Caco-2 (cell line): ENCODE measurements at places on chromosomes 11 and 22.

GRCh38 chr11:22461626-22462025 is 123.4 kb downstream of the SLC17A6 start:
- no peak for DNase-seq

- no peak for DNase-seq
These were observed 1.4 kb downstream of the TAF10 start for GRCh38 chr11:6610591-6610990.

DNA sequence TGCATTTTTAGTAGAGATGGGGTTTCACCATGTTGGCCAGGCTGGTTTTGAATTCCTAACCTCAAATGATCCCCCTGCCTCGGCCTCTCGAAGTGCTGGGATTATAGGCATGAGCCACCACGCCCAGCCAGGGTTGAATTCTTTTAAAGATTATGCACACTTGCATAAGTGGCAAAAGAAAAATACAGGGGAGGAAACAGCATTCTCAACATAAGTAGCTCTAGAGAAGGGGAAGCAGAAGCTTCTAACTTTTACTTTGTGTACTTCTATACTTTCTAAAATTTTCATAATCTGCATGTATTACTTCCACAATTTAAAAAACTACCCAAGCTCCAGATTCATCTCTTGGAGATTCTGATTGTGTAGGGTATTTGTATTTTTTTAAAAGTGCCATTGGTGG is 108.0 kb downstream of the SLC1A2 start:
- DNase-seq = no peak

DNA sequence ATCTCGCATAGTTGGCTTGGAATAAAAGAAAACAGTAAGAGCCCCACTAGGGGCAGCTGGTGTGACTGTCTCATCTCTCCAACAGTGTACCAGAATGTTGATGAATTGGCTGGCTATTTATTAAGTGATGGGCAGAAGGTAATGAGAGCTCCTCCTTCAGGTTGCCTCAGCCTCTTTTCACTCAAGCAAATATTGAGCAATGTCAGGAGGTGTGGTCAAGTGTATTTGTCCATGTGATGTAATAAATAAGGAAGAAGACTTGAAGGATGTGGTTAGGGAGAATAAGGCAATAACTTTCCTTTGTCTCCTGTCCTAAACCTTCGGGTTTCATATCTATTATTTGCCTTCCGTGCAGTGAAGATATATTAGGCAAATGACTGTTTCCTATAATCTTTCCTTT is at the start of gene TCN1:
Gene TCN1, minus strand, starts transcription at position 91 of the 400 bp plus-strand sequence. Its CDS starts 17 bp downstream, at position 74.
- peak; percentile 19 for DNase-seq

- DNase-seq = no peak
These were observed 120.6 kb upstream of the ASPHD2 start for GRCh38 chr22:26308467-26308866.

DNA sequence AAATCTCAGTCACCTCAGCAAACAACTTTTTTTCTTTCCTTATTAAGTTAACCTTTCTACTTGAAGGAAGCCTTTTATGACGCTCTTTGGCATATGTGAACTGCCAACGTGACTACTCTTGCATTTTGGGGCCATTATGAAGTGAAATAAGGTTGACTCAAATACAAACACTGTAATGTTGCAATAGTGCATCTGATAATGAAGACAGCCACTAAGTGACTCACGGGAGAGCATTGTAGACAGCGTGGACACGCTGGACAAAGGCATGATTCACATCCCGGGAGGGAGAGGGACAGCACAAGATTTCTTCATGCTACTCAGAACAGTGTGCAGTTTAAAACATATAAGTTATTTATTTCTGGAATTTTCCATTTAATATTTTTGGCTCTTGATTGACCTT is 560.8 kb downstream of the ETS1 start:
- no peak for DNase-seq

DNA sequence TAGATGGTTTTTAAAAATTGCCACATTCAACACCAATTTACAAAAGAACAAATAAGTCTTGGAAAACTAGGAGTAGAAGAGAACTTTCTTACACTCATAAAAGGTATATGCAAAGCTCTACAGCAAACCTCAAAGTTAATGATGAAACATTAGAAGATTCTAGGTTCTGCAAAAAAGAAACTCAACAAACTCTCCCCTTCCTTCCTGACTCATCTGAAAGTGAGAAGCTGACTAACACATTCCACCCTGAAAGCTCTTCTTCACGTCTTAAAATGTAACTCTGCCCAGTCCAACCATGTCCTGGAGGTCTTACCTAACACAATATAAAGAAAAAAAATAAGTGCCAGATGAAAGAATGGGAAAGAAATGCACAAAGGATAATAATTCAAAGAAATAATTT is 218.9 kb upstream of the ISX start:
- no peak for DNase-seq

GRCh38 chr22:19360862-19361261 is 69.3 kb upstream of the CLTCL1 start:
- no peak for DNase-seq

DNA sequence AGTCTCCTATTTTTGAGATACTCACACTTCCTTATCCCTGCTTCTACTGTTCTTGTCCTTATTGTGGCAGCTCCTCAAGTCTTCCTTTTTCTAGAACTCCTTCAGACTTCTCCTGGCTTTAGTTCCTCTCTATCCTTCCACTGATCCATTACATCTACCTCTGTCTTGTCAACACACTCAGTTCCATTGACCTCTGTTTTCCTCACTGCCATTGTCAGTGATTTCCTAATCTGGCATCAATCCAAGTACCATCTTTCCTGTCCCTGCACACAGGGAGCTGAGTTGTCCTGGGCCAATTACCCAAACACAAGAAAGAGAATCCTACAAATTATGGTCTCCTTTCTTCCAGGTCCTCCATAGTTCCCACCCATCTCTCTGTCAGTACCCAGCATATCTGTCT is 27.9 kb upstream of the RIC3 start:
- DNase-seq = no peak

GRCh38 chr22:44703255-44703870 is 1.4 kb downstream of the PRR5 start:
- DNase-seq = no peak

DNA sequence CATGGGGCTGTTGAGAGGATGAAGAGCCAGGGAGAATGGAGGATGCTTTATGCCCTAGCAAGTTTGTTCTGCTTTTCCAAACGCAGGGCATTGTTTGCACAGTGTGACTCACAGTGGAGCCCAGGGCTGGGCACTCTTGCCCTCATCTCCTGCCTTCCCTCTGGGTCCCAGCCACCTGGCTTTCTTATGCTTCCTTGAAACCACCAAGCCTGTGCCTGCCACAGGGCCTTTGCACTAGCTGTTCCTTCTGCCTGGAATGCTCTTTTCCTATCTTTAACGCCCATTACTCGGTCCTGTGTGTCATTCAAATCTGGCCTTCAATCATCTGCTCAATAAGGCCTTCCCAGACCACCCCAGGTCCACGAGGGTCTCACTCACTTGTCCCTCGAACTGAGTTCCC is 46.9 kb upstream of the RFPL3 start:
- DNase-seq = no peak

GRCh38 chr11:12868315-12869073 is 140.6 kb upstream of the RASSF10 start:
- no peak for DNase-seq

GRCh38 chr11:35126879-35127581 is 11.9 kb upstream of the CD44 start:
- DNase-seq = no peak

- peak; percentile 26 for DNase-seq
These were observed 682 bp downstream of the ATM start for GRCh38 chr11:108223348-108224149.

- DNase-seq = no peak
These were observed 15.9 kb downstream of the PDGFD start for GRCh38 chr11:104148074-104148473.

DNA sequence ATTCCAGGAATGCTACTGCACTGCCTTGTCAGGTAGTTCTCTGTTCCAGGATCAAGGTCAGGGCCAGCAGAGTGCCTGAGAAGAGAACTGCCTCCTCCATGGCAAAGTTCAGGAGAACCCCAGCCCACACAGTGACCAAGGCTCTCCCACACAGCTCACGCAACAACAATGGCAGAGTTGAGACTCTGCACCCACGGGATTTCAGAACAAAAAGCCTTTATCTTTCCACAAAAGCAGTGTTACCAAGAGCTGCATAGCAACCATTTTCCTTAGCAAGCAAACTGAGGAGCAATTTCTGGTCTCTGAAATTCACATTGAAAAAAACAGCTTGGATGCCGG is 11.1 kb downstream of the PLAAT3 start:
- no peak for DNase-seq

GRCh38 chr11:64152841-64153691 is 12.8 kb downstream of the MACROD1 start:
- peak; percentile 82 for DNase-seq

DNA sequence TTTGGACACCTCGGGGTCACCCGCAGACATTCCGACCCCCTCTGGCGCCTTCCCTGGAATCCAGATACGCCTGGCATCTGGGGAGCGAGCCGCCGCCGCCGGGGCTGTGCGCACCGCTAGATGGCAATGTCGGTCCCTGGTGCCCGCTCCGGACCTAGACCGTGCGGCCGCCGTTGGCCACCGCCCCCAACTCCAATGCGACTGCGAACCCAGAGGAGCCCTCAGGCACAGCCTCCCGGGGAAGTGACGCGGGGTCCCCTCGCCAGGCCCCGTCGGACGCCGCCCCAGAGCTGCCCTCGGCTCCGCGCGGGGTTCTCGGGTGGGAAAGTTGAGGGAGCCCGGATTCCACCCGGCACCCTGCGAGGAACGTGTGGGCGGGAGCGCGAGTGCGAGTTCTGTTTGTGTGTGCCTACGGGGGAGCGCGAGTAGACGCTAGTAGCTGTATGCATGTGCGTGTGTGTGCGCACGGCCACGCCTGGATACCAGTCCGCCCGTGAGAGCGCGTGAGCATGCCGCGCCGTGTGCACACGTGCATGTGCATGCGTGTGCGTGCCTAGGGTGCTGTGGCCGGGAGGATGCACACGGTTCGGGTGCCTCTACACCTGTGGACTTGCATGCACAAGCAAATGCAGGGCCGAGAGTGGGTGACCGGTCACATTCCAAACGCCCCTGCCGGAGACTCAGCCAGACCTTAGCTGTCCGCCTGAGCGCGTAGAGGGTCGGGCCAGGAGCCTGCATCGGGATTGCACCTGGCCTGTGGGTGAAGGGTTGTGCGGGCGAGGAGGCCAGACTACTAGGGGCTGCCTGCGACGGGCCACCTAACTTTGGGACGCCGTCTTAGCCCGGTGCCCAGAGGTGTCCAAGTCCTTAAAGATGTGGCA is 1.9 kb downstream of the CHRM4 start:
- DNase-seq = peak; percentile 88

DNA sequence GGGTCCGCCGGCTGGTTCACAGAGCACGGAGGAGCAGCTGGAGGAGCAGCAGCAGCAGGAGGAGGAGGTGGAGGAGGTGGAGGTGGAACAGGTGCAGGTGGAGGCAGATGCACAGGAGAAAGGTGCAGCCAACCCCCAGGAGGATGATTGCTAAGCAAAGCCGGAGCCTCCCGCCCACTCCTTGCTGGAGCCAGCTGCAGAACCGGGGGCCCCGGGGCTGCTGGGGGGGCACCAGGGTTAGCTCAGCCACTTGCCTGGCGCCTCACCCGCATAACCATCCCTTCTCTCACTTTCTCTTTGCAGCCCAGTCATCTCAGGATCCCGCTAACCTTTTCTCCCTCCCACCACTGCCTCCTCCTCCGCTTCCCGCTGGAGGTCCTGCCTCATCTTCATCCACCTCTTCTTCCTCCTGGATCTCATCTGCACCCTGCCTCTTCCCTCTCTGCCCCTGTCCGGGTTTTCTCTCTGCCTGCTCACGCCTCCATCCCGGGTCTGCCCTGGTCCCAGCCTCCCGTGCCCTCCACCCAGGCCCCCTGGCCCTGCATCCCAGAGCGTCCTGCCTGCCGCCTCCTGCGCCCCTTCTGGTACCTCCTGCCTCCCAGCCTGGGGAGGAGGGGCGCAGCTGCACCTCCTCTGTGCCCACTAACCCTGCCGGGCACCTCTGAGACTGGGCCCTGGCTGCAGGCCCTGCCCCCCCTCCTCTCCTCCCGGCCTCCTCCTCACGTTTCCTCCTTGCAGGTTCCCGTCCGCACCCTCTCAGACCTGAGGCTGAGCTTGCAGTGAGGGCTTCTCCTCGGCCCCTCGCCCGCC is 9.5 kb downstream of the KCTD17 start:
- DNase-seq = no peak

GRCh38 chr11:100681064-100681502 is 6.0 kb upstream of the ARHGAP42 start:
- peak; percentile 86 for DNase-seq

DNA sequence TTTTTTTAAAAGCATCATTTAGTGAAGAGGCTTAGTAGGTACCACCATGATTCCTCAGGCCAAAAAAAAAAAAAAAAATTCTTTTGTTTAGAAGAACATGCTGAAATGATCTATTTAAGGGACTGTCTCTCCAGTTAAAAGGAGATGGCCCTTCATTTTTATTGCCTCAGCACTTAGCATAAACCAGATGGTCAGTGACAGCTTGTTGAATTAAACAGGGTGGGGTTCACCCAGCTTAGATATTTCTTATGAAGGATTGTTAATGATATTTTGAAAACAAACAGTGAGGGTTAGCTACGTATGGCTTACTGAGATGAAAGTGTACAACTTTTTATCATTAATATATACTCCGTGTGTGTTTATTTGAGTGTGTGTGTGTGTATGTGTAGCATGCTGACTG is 203.7 kb downstream of the FAM181B start:
- DNase-seq = no peak

- DNase-seq = no peak
These were observed 43.5 kb upstream of the MYEOV start for GRCh38 chr11:69250186-69251056.

- DNase-seq = no peak
These were observed 25.9 kb upstream of the MMP13 start for GRCh38 chr11:102981324-102981910.

GRCh38 chr11:34344768-34345539 is 12.9 kb downstream of the ABTB2 start:
- no peak for DNase-seq

GRCh38 chr11:26930518-26931247 is 63.2 kb upstream of the FIBIN start:
- no peak for DNase-seq

DNA sequence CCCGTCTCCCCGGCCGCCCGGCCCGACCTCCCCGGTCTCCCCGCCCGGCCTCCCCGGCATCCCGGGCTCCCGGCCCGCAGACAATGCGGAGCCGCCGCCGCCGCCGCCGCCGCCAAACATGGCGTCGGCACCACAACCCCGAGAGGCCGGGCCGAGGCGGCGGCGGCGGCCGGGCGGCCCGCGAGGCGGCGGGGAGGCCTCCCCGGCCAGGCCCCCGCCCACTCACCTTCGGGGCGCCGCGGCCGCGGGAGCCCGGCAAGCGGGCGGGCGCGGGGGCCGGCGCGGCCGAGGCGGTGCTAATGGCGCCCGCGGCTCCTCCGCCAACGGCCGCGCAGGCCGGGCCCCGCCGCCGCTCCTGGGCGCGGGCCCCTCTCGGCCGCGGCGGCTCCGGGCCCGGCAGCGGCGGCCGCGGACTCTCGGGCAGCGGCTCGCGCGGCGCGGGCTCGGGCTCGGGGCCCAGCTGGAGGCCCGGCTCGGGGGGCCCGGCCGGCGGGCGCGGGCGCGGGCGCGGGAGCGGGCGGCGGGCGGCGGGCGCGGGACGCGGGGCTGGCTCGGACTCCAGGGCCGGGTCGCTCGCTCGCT is 311 bp downstream of the BRD1 start:
- DNase-seq = no peak

GRCh38 chr11:2741006-2741376 is 41.2 kb upstream of the KCNQ1OT1 start:
- no peak for DNase-seq
